Chondrocyte (in vitro differentiated cells): ENCODE measurements at places on chromosomes 3 and 15.
A peak's percentile ranks its signal among the peaks of the same experiment; 100 is the strongest.

DNA sequence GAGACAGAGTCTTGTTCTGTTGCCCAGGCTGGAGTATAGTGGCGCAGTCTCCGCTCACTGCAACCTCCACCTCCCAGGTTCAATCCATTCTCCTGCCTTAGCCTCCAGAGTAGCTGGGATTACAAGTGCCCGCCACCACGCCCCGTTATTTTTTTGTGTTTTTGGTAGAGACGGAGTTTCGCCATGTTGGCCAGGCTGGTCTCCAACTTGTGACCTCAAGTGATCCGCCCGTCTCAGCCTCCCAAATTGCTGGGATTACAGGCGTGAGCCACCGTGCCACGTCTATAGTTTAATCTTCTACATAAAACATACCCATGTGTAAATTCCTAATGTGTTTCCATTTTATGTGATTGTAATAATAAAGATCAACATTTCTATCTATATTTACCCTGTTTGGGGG is 1.7 kb downstream of the GALK2 start:
- DNase-seq: no peak

DNA sequence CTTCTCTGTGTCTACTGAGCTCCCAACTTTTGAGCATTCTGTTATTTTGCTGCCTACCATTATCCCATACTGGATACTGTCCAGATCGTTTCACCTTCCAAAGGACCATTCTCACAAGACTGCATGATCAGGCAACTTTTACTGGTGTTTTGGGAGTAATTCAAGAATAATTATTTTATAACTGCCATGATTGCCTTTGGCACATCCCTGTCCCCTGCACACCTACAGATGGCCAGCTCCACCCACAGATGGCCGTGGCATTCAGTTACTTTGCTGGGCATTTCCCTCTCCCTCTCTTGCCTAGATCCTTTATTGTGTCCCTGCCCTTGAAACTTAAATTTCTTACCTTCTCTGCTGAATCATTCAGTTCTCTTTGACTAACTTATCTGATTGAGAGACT is 263.9 kb downstream of the DIPK2A start:
- DNase-seq: no peak

- DNase-seq: no peak
Measured at GRCh38 chr3:49720855-49721595, 1.5 kb upstream of the AMIGO3 start.

DNA sequence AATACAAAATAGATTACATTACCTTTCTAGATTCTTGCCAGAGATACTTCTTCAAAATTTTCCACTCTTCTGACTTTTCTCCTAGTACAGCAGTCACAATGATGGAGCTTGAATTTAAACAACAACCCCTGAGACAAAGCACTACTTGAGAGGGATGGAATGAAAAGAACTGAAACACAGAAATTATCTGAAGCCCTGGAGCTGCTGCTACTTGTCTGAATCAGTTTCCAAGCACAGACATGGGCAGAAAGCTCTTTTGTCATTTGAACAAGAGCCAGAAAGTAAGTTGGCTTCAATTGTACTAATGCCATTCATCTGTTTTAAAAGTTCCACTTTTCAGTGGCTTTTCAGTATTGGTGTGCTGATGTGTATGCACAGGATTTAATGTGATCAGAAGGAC is 718.5 kb upstream of the ARPP21 start:
- DNase-seq: no peak

DNA sequence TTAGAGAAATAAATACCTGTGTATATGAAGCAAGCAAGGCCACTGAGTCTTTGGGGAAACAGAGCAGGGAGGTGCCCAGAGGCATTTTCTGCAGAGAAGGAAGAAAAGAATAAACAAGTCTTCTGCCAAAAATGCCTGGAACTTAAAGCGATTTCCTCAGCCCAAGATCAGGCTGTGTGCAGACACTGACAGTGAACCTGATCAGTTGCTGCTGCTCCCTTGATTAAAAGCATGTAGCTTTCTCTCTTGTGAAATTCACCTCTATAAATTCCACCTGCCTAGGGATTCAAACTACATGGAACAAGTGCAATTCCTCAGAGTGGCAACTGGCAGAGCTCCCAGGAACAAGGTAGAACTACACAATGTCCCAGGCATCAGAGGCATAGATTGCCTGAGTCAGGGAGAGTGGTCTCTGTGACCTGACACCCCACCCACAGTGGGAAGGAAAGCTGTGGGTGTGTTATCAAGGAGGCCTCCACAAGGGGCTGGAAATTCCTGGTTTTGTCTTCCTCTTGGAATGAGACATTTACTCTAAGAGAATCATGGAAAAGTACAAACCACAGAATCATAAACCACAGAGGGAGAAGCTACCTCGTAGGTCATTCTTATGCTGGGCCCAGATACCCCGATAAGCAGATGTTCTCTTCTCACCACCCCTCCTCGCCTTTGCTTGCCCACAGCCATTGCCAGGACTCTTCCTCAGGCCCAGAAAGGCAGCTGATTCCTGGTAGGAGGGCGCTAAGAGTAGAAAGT is 1.8 kb upstream of the ZBTB38 start:
- DNase-seq: no peak

DNA sequence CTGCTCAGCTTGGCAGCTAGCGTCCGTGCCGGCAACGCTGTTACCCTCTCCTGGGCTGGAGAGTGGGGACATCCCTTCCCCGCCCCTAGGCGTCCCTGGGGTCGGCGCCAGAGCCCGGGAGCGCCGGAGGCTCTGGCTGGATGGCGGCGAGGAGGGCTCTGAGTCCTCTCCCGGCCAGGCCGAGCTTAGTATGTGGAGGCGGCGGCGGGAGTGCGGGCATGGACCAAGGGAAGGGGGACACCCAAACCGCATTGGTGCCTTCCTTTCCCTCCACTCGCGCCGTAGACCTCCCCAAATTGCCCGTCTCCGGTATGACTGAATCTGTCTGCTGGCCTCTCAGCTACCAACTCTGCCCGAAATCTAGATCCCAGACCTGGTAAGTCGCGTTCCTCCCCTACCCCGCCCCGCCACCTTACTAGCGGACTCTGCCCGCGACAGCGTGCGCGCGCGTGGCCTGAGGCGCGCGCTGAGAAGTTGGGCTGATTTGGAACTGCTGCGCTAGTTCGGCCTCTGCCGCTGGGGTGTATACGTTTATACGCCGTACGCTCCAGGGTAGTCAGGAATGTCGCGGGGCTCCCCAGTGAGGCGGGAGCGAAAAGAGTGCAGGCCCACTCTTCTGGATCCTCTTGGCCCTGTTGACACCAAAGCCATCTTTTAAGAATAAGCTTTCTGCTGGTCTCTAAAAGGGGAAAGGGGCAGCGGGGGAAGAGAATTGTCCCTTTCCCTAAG is 12.2 kb downstream of the ZIC1 start:
- peak; percentile 72 for DNase-seq

DNA sequence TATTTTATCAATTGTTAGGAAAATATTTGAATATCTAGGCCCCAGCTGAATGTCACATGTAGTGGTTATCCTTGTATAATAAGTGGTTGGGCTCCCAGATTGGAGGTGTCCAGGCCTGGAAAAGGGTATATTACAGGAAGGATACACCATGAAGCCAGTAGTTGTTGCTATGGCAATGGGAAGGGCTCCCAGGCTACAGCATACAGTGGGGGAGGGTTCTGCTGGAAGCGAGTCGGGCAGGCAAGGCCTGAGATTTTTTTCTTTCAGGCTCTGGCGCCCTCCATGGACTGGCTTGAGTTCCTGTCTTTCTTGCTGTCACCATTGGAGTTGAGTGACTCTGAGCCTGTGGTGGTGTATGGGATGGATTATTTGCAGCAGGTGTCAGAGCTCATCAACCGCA is 8.9 kb downstream of the ECE2 start:
- DNase-seq: no peak

GRCh38 chr3:58188173-58188564 is 22.6 kb downstream of the DNASE1L3 start:
- DNase-seq: peak; percentile 47

GRCh38 chr15:80072285-80072994 is 13.0 kb downstream of the ZFAND6 start:
- no peak for DNase-seq

GRCh38 chr3:175411405-175411804 is 552.3 kb downstream of the NAALADL2 start:
- no peak for DNase-seq

DNA sequence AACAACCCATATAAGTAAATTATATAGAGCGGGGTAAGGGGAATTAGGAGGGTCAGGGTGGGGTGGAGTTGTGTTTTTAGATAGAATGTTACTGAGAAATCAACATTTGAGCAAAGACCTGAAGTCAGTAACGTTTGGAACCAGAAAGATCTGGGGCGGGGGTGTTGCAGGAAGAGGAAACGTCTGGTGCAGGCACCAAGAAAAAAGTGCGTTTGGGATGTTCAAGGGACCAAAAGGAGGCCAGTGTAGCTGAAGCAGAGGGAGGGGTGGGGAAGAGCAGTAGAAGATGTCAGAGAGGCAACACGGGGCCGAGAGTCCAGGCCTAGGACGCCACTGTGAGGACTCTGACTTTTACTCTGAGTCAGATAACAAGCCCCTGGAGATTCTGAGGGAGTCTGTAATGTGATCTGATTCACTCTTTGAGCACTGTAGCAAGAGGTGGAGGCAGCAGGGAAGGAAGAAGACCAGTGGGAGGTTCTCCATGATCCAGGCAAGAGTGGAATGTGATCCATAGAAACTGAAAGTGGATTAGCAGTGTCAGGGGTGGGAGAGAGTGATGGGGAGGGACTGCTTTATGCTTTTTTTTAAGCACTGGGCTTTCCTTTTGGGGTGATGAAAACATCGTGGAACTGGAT is 179.3 kb upstream of the CHRM5 start:
- no peak for DNase-seq

GRCh38 chr3:77780278-77780996 is 740.5 kb downstream of the ROBO2 start:
- no peak for DNase-seq
